ENCODE measurements at places on chromosomes 1 and 21. TPM values are rescaled to one million over a fixed set of nuclear protein-coding genes. Genes with fewer than 3 reads are reported as not detected.

NHLH1 gene
- total RNA-seq: 0.46 TPM

LCE1D gene
- not detected for total RNA-seq

HIVEP3 gene
- total RNA-seq: 7.3 TPM

DNA sequence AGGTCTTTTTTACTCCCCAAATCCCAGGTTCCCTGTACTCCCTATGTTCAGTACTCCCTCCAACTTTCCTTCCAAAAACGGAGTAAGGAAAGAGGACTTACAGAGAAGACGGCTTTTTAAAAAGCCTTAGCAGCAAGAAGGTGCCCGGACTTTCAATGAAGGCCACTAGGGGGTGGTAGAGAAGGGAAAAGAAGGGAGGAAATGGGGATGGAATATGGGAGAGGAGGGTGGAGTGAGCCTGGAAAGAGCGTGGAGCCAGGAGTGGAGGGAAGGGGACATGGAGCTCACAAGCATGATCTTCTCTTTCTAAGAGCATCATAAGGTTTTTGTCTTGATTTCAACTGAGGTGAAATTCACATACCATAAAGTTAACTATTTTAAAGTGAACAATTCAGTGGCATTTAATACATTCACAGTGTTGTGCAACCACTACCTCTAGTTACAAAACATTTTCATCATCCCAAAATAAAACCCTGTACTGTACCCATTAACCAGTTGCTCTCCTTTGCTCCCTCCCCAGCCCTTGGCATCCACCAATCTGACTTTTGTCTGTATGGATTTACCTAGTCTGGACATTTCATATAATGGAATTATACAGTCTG is 129.9 kb downstream of the ZNF281 start:
- no peak overlapping the region for H3K27ac ChIP-seq
- no peak overlapping the region for H3K4me3 ChIP-seq
- H3K27me3 ChIP-seq: no peaks in the 10 kb centered on the region
- DNase-seq: peak; percentile 48
- H3K36me3 ChIP-seq: no peaks in the 10 kb centered on the region

DNA sequence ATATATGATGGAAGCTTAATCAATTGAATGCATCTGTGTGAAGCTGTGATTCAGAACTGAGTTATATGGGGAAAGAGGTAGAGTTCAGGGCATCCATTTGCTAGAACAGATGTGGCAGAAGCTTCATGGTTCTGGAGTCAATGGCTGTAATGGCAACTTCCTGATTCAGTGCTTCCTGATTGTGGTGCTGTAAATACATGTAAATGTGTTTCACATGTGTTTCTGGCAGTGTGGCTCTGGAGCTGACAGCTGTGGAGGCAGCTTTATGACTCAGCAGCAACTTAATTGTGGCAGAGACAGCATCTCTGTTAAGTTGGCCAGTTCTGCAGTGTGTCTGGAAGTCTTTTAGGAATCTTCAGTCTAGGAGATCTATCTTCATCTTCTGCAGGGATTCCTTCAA is 226.6 kb upstream of the ZRANB2 start:
- no peaks in the 10 kb centered on the region for H3K27me3 ChIP-seq
- no peak overlapping the region for H3K27ac ChIP-seq
- DNase-seq: no peak
- no peaks in the 10 kb centered on the region for H3K36me3 ChIP-seq
- H3K4me1 ChIP-seq: no peaks in the 10 kb centered on the region

DNA sequence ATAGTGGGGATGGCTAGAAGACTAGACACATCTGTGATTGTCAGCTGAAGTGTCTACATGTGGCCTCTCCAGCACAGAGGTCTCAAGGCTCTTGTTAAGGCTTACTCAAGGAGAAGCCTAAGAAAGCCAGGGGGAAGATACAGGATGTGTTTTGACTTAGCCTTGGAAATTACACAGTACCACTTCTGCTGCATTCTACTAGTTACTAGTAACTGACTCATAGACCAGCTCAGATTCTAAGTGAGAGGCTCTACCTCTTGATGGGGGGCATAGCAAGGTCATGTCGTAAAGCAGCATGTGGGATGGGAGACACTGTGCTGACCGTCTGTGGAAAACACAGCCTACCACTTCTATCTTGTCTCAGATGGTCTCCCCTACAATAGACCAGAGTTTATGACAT is 99.5 kb downstream of the UBE2U start:
- no peak overlapping the region for H3K4me3 ChIP-seq
- no peak overlapping the region for H3K27ac ChIP-seq
- no peaks in the 10 kb centered on the region for H3K36me3 ChIP-seq
- no peaks in the 10 kb centered on the region for H3K4me1 ChIP-seq
- H3K27me3 ChIP-seq: no peaks in the 10 kb centered on the region
- DNase-seq: no peak

DNA sequence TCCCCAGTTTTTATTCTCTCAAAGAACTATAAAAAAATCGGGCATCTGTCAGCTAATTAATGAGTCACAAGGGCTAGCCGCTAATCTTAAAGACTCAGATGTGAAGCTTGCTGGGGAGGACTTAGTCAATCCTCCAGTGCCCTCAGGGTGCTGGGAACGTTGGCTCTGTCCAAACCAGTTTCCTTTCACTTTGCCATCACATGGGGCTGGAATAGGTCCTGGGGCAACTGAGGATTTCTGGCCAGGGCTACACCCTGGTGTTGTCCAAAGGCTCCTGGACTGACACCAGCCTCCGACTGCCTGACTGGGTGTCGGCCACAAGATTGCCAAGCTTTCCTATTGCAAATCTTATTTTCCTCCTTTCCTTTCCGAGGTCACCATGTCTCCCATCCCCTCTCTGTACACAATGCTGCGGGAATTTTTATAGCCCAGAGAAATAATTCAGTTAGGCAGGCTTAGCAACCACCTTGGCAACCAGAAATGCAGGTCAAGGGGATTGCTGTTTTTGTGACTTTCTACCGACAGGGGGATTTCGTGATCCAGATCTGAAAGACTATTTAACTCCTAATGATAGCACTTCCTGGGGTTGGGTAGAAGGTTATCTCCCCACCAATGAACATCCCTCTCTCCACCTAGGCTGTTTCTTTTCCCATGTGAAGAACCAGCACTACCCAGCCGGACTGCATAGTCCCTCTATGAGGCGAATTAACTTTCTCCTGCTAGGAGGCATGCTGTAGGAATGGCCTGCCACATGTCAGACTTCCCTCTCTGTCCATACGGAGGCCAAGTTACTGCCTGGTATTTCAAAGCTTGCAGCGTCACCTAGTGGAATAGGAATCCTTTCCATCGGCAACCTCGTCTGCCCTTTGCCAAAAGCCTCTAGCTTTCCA is 29.9 kb upstream of the CTBS start:
- no peaks in the 10 kb centered on the region for H3K4me1 ChIP-seq
- H3K36me3 ChIP-seq: no peaks in the 10 kb centered on the region
- H3K4me3 ChIP-seq: peak overlapping the region; percentile 22
- no peaks in the 10 kb centered on the region for H3K27me3 ChIP-seq
- DNase-seq: peak; percentile 18

DNA sequence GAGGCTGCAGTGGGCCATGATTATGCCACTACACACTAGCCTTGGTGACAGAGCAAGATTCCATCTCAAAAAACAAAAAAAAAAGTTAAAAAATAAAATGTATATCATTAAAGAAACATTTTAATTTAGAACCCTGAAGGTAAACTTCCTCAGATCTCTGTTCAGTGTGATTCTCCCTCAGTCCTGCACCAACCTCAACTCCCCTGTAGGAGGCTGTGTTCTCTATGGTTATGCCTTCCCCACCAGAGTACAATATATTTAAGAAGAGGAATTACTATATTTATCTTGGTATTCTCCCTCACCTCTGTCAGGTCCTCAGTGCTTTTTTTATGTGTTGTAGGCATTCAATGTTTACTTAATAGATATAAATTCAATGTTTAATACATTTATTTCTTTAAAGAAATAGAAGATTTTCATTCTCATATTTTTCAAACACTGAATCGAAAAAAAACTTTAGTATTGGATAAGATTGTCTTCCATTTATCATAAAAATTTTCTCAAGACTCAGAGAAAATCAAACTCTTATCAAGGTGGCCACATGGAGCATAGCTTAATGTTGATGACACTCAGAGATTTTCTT is 4.8 kb upstream of the LRRC8B start:
- peaks cover 11% of the 10 kb centered on the region for H3K4me1 ChIP-seq
- DNase-seq: peak; percentile 34
- no peak overlapping the region for H3K27ac ChIP-seq
- H3K27me3 ChIP-seq: no peaks in the 10 kb centered on the region

DNA sequence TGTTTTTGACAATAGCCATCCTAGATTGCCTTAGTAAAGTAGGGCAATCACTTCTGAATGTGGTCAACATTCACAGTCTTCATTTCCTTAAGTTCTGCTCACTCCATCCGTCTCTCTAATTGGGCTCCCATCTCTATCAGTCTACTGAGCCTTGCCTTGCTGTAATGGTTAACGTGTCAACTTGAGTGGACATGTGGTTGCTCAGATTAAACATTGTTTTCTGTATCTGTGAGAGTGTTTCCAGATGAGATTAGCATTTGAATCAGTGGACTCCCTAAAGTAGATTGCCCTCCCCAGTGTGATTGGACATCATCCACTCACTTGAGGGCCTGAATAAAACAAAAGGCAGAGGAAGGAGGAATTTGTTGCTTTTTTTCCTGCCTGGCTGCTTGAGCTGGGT is 26.4 kb downstream of the C1orf216 start:
- DNase-seq: no peak
- no peaks in the 10 kb centered on the region for H3K36me3 ChIP-seq
- H3K27me3 ChIP-seq: no peaks in the 10 kb centered on the region
- H3K4me3 ChIP-seq: no peak overlapping the region
- no peaks in the 10 kb centered on the region for H3K4me1 ChIP-seq

DNA sequence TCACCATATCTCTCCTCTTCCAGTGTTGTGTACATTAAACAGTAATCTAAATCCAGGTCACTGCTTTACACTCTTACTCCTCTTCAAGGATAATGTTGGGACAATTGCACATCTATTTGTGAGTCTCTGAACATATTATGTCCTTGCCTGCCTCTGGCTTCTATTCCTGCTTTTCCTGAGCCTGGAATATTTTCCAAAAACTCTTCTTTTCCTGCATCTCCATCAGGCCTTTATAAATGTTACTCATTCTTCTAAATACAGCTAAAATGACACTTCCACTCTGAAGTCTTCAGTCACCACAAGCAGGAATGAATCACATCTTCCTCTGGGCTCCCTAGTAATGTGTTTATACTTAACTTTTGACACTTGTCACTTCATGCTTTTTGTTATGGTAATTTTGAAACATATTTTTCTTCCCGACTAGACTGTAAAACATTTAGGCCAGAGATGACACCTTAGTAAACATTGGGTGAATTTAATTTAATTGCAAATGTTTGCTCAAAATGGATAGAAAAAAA is 396.0 kb downstream of the LRRIQ3 start:
- no peaks in the 10 kb centered on the region for H3K36me3 ChIP-seq
- H3K4me3 ChIP-seq: no peak overlapping the region
- no peaks in the 10 kb centered on the region for H3K27me3 ChIP-seq
- DNase-seq: no peak

DNA sequence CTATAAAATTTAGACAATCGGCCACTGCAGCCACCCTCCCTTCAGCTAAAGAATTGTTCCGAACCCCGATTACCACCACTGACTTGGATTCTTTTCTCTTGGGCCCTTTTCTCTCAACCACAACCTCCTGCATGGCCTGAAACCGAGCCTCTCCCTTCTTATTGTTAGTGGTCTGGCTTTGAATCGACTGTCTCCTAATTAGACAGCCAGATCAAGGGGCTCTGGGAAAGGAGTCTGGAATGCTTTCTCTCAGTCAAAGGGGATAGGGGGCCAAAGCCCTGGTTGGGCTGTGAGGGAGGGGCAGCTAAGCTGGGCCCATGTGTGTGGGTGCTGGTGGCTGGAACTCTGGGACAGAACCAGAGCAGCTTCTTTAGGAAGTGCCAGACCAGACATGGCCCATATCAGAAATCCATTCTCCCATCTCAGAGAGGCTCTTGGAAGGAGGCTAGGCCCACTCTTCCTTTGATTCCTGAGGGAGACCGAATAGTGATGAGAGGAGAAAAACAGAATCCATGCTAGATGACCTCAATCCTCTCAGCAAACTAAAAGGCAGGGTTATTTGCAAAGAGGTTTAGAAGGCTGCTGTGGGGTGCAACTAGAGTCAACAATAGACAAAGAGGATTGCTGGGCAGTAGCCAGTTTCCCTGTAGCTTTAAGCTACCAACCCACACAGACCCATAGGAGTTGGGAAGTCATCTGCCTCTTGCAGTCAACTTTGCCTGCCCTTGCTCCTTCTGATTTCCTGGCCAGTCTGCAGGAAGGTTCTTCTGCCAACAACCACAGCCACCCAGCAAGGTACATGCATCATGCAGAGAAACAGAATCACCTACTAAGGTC is 117.6 kb downstream of the AK5 start:
- no peak for DNase-seq
- H3K27me3 ChIP-seq: no peaks in the 10 kb centered on the region
- H3K4me1 ChIP-seq: no peaks in the 10 kb centered on the region
- H3K36me3 ChIP-seq: no peaks in the 10 kb centered on the region
- H3K27ac ChIP-seq: no peak overlapping the region

Data from adrenal gland (tissue), 19 donors.